Hematopoietic multipotent progenitor cell treated with erythropoietin and hydrocortisone succinate and interleukin-3 and kit ligand, for 8 days (in vitro differentiated cells): ENCODE measurements at places on chromosomes 7 and 10.
A peak's percentile ranks its signal among the peaks of the same experiment; 100 is the strongest.

- DNase-seq = peak; percentile 16
Measured at GRCh38 chr7:144438759-144439158, 35.3 kb upstream of the NOBOX start.

- DNase-seq = no peak
Measured at GRCh38 chr10:3781468-3782145, 3.4 kb downstream of the KLF6 start.

- DNase-seq = peak; percentile 13
Measured at GRCh38 chr7:151245360-151246101, 3.0 kb downstream of the SMARCD3 start.

DNA sequence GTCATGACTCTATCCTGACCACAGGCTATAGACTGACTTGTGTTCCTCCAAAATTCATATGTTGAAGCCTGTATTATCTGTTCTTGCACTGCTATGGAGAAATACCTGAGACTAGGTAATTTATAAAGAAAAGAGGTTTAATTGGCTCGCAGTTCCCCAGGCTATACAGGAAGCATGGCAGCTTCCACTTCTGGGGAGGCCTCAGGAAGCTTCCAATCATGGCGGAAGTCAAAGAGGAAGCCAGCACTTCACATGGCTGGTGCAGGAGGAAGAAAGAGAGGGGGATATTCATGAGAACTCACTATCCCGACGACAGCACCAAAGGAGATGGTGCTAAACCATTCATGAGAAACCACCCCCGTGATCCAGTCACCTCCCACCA lies 84.3 kb upstream of the KDM7A start:
- DNase-seq = no peak

DNA sequence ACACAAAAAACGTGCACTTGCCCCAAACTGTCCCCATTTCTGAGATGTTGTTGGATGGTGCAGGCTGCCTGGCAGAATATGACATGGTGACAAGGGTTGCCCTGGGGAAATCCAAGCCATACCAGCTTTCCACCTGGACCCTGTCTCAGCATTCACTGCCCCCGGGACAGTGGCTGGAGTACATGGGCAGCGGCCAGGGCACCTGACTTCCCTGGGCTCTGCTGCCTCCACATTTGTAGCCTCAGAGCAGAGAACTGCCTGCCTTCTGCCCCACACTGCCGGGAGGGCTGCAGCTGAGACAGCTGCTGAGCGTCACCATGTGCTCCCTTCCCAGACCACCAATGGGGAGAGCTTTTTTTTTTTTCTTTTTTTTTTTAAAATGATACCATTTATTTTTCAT lies 222.9 kb upstream of the ZNF32 start:
- DNase-seq = no peak

DNA sequence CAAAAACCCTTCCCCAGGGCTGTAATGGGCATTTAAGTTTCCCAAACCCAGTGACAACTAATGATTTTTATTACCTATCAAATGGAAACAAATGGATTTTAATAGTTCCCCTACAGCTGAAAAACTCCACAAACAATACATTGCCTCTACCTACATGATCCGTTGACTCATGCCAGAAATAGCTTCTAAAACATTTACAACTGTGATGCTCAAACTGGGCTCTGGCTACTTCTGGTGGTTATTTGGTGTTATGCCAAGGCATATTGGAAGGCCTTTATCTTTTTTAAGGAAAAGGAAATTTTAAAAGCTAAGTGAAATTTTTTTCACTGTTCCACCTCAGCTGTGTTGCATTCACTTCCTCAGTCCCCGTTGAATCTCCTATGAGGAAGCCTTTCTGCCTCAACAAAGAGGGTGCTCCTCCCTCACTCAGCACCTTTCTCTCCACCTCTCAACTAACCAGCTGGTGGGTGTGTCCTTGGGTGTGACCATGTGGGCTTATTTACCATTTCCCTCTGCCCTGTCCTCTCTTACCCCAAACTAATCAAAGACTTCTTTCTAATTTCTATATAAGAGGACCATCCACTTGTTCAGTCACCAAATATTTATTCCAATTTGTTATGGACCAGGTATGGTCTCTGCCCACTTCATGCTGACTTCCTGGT lies 82.9 kb downstream of the PRTFDC1 start:
- DNase-seq = no peak

GRCh38 chr7:34208878-34209621 lies 303.7 kb downstream of the BMPER start:
- no peak for DNase-seq

- DNase-seq = peak; percentile 60
Measured at GRCh38 chr7:131327049-131327625, 539 bp upstream of the MKLN1 start.

- no peak for DNase-seq
Measured at GRCh38 chr7:9891056-9891455, 1082.6 kb upstream of the PHF14 start.

GRCh38 chr10:119700321-119700954 lies 25.4 kb upstream of the INPP5F start:
- DNase-seq = no peak

- DNase-seq = no peak
Measured at GRCh38 chr10:614790-615582, 74.5 kb downstream of the DIP2C start.

DNA sequence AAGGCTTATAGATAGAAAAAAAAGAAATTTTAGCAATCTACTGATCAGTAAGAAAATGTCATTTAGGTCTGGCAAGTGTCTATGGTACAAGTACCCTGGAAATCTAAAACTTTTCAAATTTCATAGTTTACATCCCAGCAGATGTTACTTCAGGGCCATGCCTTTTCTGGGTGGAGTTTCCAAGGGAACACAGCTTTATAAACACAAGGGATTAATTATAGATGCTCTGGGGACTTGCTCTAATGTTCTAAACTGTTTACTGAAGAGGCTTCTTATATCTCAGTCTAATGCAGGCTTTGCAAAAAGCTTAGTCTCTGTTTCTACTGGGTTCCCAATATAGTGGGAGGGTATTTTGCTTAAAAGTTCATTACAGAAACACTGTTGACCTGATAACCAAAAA lies 3.1 kb downstream of the CD36 start:
- no peak for DNase-seq

- DNase-seq = no peak
Measured at GRCh38 chr10:132341017-132341416, 9.0 kb downstream of the LRRC27 start.

DNA sequence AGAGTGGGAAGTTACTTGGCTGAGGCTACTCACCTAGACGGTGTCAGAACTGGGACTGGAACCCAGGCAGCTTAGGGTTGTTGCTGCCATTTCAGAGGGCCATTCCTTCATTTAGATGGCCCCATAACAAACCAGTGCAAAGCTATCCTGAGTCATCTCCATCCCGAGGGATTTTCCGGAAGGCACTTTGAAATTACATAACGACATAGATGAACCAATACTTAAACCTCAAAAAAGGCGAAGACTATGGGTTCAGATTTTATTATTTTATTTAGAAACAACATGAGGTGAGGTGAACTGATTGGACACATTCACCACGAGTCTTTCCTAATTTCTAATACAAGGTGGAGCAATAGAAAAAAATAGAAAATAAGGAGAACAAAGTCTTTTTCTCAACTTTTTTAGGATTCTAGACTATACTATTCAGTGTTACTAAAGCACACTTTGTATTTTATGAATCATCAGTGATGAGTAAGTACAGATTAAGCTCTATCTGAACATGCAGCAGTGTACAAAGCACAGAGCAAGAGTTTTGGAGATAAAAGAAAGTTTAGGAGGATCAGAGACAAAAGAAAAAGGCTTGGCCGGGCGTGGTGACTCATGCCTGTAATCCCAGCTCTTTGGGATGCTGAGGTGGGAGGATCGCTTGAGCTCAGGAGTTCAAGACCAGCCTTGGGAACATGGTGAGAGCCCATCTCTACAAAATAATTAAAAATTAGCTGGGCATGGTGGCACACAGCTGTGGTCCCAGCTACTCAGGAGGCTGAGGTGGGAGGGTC lies 79.5 kb upstream of the SVIL start:
- DNase-seq = no peak

GRCh38 chr10:103480521-103480920 lies 1.5 kb upstream of the CALHM3 start:
- DNase-seq = no peak

DNA sequence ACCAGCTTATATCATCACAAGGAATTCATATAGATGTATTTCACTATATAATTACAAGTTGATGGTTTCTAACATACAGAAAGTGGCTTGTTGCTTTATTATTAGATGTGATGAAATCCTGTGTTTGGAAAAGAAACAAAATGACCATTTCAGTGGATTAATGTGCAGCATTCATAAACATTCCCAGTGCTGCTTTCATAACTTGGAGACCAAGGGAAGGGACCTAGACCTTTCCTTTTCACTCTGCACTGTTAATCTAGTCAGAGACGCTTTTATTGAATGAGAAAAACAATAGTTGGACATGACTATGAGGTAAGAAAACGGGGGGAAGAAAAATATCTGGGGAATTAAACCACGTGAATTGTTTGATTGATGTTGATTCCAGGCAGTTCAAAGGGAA lies 160.0 kb downstream of the HDAC9 start:
- no peak for DNase-seq

GRCh38 chr10:1347962-1348772 lies 292.0 kb downstream of the WDR37 start:
- no peak for DNase-seq

DNA sequence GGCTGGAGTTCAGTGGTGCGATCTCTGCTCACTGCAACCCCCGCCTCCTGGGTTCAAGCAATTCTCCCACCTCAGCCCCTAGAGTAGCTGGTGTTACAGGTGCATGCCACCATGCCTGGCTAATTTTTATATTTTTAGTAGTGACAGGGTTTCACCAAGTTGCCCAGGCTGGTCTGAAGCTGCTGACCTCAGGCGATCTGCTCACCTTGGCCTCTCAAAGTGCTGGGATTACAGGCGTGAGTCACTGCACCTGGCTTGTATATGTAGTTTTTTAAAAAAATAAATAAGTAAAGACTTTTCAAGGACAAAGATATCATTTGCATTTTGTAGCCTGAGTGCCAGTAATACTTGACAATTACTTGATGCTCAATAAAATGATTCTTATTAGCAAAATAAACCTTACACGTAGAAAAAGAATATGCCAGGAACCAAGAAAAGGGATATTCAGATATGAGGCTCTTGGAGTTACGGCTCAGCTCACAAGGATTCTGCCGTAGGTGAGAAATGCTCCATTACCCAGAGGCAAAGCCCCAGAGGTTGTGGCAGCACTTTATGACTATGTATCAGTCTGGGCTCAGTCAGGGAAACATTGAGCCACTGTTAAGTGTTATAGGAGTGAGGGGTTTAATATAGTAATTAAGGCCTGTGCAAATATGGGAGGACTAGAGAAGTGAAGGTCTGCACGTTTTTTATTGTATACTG lies 98.5 kb downstream of the TPST1 start:
- DNase-seq = no peak

DNA sequence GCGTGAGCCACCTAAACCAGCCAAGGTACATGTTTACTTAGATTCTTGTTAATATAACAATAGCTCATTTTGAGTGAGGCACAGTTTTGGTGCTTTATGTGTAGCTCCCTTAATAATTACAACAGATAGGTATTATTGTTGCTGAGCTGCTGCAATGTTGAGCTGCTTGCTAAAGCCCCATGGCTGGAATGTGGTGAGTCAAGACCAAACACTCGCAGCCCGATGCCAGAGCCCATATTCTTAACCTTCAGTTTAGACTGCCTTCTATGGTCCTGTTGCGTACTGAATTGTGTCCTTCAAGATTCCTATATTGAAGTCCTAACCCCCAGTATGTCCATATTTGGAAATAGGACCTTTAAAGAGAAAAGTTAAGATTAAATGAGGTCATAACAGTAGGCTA lies 407.1 kb downstream of the NEBL start:
- DNase-seq = no peak

DNA sequence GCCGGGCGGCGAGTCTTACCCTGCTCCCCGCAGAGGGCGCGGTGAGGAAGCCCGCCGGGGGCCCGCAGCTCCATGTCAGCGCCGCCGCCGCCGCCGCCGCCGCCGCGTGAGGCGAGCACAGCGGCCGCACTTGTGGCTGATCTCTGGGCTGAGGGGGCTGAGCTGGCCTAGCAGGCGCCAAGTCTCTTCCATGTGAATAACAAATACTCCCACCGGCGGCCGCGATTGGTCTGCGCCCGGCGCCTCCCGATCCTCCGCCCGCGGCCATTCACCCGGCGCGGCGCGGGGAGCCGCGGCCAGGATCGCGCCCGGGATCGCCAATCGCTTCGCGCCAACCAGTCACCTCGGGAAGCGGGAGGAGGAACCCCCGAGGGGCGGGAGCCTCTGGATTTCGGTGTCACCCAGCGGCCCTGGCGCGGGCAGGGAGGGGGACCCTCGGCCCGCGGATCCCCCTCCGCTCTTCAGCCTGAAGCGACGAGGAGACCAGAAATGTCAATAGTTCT lies at the start of gene GRM8:
Gene GRM8 (minus strand): TSS at position 164 of the 503 bp plus-strand sequence.
- no peak for DNase-seq
